ENCODE measurements at places on chromosomes 16 and 17. TPM values are rescaled to one million over a fixed set of nuclear protein-coding genes. Genes with fewer than 3 reads are reported as not detected.

- no peaks in the 10 kb centered on the region for H3K4me1 ChIP-seq
- H3K4me3 ChIP-seq = no peak overlapping the region
- DNase-seq = no peak
Measured at GRCh38 chr16:72132726-72133125, 39.1 kb downstream of the DHX38 start.

- H3K4me3 ChIP-seq = no peak overlapping the region
- peaks cover 14% of the 10 kb centered on the region for H3K4me1 ChIP-seq
- no peaks in the 10 kb centered on the region for H3K27me3 ChIP-seq
- H3K27ac ChIP-seq = peak overlapping the region; percentile 33
- H3K36me3 ChIP-seq = peaks cover 22% of the 10 kb centered on the region
- peak; percentile 90 for DNase-seq
Measured at GRCh38 chr17:31339906-31340661, 18.7 kb upstream of the EVI2A start.

DNA sequence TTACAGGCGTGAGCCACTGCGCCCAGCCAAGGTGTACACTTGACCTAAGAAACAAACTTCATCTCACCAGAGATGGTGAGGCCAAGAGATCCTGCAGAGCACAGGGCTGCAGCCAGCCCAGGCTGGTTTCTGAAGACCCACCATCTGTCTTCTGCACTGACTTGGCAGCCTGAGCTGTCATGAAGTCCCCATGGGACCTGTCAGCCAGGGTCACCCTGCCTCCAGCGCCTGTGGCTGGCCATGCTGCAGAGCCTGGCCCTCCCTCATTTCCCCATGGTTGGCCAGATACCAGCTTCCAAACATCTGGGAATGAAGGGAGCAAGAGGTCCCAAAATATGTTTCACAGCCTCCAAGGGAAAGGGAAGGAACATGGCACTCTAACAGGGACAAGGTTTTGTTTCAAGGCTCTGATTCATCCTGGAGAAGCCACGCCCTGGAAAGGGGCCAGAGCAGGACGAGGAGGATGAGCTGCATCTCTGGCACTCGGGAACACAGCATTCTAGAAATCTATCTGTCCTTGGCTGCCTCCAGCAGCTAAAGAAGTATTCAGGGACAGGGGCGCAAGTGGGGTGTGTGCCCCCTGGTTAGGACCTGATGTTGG lies 45.3 kb downstream of the DDX19A start:
- peaks cover 15% of the 10 kb centered on the region for H3K36me3 ChIP-seq
- no peak overlapping the region for H3K4me3 ChIP-seq
- peaks cover 7% of the 10 kb centered on the region for H3K4me1 ChIP-seq
- no peak overlapping the region for H3K27ac ChIP-seq
- DNase-seq = no peak
- no peaks in the 10 kb centered on the region for H3K27me3 ChIP-seq

- H3K27ac ChIP-seq = no peak overlapping the region
- peaks cover 4% of the 10 kb centered on the region for H3K4me1 ChIP-seq
- H3K4me3 ChIP-seq = no peak overlapping the region
Measured at GRCh38 chr16:74898659-74899058, 86.3 kb downstream of the WDR59 start.

DNA sequence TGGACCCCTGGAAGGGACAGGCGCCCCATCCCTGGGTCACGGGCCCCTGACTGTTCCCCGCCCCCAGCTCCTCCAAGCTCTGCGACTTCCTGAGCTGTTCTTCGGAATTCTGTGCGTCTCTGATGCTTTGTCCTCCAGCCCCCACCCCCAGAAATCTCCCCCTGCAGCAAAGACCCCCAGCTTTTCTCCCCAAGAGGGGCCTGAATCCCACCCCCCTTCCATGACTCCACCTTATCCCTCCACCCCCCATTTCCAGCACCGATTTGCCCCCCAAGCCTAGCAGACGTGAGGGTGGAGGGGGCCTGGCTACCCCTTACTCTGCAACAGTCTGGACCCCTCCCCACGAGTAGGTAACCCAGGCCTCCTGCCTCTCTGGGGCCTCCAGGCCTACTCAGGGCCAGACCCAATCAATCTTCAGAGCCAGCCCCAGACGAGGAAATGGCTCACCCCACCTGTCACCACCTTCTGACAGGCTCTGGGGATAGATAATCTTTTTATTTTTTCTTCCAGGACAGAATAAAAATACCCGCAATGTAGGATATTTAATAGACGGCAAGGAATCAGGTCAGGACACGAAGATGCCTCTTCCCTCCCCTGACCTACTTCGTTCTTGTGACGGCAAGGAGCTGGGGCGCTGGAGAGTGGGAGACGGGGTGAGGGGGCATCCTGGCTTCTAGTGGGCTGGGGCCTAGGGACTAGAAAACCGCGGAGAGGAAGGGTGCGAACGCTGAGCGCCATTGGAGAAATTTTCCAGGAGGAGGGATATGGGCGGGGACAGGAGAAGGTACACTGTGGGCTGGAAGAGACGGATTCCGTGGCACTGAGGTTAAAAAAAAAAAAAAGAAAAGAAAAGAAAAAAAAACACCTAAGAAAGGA lies 744 bp upstream of the PLXDC1 start:
- H3K27me3 ChIP-seq = peaks cover 21% of the 10 kb centered on the region
- H3K4me3 ChIP-seq = peak overlapping the region; percentile 61
- H3K27ac ChIP-seq = no peak overlapping the region

Gene RTN4RL1
- 0.77 TPM for total RNA-seq

Gene SSTR5
- not detected for total RNA-seq

Gene NLE1
- 18.1 TPM for total RNA-seq

Gene PYDC1
- total RNA-seq = not detected

Gene SPECC1
- total RNA-seq = 83.0 TPM

Measured in astrocyte (in vitro differentiated cells and primary cell).